Nephron progenitor cell (in vitro differentiated cells): ENCODE measurements at places on chromosomes 2 and 18.

DNA sequence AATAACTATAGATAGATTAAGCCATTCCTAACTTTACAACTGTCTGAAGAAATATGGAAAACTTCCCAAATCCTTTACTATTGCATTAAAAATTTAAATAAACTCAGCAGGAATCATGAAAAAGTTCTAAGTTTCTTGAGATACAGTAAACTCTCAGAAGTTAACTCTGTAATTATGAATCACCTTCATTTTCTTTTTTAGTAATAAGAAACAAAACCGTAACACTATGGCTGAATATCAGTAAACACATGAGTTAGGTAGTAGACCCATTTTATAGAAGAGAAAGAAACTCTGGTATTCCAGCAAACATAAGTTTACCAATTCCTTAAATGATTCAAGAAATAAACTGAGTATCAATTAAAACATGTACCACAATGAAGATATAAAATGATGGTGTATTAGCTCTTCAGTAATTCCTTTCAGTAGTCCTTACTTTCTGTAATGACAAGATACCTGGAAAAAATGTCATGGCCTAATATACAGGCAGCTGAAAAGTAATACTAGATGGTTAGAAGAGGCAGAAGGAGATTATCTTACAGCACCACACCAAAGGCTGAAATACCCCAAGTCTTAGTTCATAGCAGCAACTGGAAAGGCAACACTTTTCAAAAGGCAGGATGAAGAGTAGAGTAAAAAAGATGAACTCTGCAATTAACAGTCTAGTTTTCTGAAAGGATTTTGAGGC lies 11.5 kb downstream of the TRIP12 start:
- no peak for DNase-seq

DNA sequence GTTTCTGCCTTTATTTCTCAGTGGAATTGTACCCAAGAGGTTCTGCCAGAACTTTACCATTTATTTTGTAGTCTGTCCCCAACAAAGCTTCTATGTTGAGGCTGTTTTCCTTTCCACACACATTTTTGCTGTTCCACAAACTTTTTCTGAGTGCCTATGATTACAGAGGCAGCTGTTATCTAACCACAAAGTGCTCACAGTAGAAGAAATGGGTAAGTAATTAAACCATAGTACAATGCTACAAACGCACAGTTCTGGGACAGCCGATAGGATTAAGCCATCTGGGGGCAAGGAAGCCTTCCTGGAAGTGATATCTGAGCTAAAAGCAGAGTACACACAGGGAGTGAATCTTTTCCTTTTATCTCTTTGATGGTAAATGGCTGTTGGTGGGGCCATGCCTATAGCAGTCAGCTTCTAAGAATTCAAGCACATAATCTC lies 3.9 kb upstream of the MGAT4A start:
- DNase-seq: no peak

DNA sequence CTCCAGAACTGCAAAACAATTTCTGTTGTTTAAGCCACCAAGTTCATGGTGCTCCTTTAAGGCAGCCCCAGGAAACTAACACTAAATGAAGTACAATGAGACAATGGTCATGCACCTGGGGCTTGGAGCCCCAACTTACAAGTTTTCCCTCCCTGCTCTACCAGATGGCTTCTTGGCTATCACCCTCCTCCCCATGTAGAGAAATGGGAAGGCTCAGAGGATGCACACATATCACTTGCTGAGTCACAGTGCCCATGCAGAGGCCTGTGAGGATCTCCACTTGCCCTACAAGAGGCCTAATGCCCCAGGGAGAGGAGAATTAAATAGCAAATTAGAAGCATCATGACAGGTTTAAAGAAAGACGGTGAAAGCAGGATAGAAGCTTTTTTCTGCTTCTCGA lies 270.9 kb downstream of the TTC32 start:
- DNase-seq: no peak

- no peak for DNase-seq
These were observed 16.8 kb upstream of the NEUROD1 start for GRCh38 chr2:181697126-181697525.

GRCh38 chr2:105082107-105082506 lies 44.2 kb downstream of the MRPS9 start:
- DNase-seq: no peak

DNA sequence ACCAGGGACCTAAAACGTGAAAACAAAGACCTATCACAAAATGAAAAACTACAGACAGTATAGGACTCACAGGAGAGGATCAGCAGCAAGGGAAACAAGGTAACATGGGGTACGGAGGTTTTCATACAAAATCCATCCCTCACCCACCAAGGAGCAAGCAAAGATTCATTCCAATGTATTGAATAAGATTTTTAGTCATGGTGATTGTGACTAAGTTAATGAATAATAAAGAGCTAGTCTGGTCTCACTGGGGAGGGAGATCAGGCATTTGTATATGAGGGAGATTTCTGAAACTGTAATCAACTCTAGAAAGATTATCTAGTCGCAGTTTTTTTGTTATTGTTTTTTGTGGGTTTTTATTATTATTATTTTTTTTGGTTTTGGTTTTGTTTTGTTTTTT lies 336.5 kb upstream of the MMADHC start:
- no peak for DNase-seq

DNA sequence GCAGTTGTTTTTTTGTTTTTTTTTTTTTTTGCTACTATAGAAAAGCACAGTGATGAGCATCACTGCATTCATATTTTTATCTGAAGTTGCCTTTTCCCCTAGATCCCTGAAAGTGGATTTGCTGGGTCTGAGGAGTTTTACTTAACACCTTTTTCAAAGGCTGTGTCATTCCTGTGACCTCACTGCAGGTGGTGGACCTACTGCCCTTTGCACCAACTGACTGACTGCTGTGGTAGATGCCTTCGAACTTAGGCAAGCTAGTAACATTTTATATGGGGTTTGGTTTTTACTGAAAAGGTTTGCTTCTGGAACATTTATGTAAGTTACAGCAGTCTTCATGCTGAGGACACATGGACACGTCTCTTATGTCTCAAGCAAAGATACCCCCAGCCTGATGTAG lies 36.2 kb downstream of the SPTBN1 start:
- no peak for DNase-seq

GRCh38 chr2:206275312-206276055 lies 1.0 kb downstream of the ZDBF2 start:
- no peak for DNase-seq

GRCh38 chr2:219400562-219400961 lies 12.8 kb upstream of the DNPEP start:
- DNase-seq: no peak

DNA sequence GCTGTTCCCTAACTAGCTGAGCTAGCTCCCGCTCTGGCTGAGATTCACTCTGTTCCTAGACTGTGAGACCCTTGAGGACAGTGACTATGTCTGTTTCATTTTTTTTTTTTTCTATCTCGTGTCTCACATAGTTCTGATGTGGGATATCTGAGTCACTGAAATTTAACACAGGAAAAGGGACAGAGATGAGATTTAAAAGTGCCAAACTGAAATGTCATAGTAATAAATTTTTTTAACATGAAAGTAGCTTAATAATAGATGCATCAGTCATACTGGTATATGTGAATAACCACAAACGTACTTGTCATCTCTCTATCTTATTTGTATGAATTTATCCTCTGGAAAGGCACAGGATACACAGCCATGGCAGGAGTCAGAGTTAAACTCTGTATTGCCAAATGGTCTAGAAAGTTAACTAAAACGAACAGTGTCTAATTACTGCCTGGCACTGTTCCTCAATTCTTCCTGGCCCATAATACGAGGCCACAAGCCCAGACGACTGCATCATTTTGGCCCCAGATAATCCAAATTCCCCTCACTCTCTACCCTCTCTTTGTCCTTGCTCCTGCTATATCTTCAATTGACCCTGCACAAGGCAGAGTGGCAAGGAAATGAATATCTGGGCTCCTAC lies 87.5 kb downstream of the SATB2 start:
- DNase-seq: no peak

DNA sequence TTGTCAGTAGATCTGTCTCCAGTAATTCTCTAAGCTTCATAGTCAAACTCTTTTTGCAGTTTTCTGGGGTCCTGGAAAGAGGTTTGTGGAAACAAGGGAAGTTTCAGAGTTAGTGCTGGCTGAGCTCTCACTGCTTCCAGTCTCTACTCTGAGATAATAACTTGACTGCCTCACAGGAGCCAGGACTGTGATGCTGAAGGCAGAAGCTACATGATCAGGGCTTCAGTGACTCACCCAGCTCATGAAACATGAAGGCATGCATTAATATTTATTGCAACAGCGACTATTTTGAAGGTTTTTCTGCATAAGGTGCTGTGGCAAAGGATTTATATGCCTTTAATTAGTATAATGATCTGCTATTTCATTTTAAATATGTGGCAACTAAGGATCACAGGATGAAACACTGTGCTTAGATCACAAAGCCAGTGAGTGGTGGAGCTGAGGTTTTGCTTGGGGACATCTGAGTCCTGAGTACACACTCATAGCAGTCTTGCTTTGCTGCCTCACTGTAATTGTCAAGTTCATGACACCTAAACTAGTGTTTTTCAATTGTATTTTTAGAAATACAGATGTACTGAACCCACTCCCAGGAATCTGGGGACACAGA lies 448.4 kb upstream of the GCFC2 start:
- DNase-seq: no peak
